ENCODE measurements at places on chromosomes 12 and 14.

GRCh38 chr12:49342914-49343731 is 3.6 kb upstream of the DNAJC22 start:
- peak; percentile 44 for DNase-seq

DNA sequence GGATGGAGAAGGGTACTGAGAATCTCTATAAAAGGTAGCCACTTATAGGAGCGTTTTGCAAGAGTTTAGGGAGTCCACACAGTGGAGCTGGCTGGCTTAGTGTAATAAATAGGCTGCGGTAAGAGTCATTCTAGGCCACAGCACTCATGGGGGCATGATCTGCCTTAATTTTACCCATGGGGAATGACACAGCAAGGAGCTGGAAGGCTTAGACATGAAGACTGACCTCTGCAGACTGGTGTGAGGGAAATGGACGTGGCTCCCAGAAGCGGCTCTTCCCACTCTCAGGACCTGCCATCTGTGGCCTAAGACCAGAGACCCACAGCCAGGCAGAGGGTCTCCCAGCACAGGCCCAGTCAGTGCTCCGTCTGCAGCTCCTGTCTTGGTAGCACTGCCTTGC is 173.3 kb downstream of the PPM1H start:
- no peak for DNase-seq

DNA sequence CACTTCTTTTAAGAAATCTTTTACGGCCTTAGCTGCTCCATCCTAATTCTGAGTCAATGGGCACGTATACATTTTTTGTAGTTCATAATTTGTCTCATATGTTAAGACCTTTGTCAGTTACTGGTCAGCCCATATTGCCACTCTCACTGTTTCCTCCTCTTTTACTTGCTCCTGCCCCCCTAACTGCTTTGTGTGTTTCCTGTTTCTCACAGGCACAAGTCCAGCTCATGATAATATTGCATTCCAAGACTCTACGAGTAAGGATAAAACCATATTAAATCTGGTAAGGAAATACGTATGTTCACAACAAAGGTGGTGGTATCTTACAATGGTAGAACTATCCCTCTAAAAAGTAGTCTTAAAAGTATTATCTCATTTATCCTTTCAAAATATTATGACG is 111.7 kb downstream of the DNAI7 start:
- no peak for DNase-seq

DNA sequence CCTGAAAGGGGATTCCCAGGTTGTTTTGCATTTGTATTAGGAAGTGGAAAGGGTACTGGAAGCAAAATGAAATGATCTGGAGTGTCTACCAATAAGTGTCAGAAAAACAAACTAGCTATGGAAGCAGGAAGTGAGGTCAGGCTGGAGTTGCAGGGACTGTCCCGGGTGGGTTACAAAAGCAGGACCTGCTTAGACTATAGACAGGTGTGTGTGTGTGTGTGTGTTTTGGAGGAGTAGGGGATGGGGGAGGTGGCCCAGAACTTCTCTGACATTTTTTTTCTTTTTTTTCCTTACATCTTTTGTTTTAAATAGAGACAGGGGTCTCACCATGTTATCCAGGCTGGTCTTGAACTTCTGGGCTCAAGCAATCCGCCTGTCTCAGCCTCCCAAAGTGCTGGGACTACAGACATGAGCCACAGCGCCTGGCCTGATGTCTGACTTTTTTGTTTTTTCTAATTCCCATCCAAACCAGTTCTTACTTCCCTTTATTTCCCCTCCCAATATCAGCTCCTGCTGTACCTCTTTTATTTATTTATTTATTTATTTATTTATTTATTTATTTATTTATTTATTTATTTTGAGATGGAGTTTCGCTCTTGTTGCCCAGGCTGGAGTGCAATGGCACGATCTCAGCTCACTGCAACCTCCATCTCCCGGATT is 512 bp upstream of the RND1 start:
- no peak for DNase-seq

GRCh38 chr12:4742416-4742970 is 22.3 kb downstream of the GALNT8 start:
- DNase-seq: no peak

- no peak for DNase-seq
Observed at GRCh38 chr12:15979096-15980092, 68.3 kb downstream of the DERA start.

DNA sequence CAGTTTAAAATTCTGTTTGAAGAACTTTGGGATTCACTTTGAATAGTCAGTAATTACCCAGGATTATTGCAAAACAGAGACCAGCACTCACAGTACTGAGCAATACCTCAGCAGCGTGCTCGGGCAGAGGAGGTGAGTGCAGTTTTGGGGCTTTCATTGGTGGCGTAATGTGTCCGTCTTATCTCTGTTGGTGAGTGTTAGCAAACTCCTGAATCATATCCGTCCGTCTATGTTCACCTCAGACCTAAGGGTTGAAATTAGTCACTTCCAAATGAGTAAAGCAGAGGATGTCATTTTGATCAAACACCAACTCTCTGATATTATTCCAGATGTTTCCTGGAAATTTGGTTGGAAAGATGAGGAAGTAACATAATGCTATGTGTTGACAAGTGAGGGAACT is 82.8 kb downstream of the BORCS5 start:
- peak; percentile 68 for DNase-seq

DNA sequence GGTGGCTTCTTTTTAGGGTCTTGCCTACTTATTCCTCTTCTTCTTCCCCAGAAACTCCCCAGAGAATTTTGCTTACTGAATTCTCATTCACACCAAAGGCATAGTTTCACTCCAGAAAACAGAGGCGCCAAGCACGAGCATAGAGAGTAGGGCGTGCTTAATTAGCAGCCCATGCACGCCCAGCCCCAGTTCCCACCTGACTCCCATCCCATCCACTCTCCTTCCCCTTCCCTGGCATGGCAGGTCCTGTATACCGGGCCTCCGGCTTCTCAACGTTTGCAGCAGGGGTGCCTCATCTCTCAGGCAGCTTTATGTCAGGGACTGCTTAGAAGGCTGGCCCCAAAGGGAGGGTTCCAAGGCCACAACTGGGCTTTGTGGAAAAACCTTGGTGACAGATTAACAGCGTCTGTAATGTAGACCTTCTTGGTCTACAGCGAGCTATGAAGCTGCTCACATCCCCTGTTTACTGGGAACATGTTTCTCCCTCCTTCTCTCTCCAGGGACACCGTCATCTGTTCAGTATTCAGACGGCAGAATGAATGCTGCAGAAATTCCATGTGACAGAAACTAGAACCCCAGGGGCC is 62.7 kb downstream of the ACTN1 start:
- no peak for DNase-seq

DNA sequence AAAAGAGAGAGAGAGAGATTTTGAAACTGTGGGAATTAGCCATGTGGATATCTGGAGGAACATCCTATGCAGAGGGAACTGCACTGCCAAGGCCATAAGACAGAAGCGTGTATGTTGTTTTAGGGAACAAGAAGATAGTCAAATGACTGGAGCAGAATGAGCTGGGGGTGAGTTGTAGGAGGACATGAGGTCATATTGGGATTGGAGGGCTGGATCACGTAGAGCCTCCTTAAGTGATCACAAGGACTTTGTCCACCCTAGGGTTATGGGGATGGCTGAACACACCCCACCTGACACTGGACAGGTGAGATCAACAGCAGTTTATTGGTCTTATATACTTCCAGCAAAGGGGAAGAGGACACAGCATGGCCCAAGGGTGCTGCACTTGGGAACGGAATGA is 8.2 kb upstream of the CGRRF1 start:
- DNase-seq: no peak

DNA sequence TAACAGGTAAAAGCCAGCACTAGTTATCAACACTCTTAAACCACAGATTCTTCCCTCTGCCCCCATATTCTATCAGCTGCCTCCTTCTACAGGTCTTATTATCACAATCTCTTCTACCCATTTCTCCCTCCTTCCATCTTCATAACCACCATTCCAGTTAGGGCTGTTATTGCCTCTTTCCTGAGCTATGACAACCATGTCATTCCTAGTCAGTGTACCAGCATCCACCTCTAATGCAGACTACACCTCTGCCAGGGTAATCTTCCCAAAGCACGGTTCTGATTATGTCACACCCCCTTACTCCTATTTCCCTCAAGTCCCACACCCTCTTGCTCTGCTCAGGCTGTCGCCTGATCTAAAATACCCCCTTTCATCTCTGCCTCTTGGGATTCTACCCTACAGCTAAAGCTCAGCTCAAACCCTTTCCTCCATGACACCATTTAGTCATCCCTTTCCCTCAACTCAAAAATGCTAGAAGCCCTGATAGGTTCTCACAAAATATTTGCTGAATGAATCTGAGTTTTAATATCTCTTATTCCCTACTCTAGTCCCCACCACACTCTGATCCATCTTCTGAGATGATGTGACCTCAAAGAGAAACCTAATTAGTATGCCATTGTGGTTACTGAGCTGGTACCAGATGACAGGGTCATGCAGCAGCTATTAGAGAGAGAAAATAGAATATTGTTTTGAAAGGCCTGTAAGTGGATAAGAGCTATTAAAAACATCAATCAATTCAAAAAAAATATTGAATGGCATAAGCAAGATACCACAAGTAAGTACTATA is 11.7 kb downstream of the RACGAP1 start:
- no peak for DNase-seq

- no peak for DNase-seq
Observed at GRCh38 chr12:127607146-127607725, 659.7 kb upstream of the TMEM132C start.

- DNase-seq: no peak
Observed at GRCh38 chr12:89695830-89696229, 12.8 kb downstream of the ATP2B1 start.

- DNase-seq: no peak
Observed at GRCh38 chr12:104469066-104469465, 12.3 kb downstream of the CHST11 start.

DNA sequence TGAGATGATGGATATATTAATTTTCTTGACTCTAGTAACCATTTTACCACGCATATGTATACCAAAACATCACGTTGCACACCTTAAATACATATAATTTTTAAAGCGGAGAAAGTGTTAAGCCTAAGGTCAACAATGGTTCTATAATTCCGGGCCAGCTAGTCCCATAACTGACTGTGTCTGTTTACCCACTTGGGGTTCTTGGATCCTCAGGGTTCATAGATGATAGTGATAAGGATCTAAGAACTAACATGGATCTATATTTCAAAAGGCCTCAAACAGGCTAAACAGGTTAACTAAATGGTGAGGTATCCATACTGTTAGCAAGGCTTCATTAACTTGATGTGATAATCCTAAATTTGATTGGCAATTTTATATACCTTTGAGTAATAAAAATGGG is 9.8 kb downstream of the SLC38A1 start:
- DNase-seq: no peak

- DNase-seq: no peak
Observed at GRCh38 chr12:73221836-73222235, 949.7 kb downstream of the TRHDE start.

GRCh38 chr12:6312529-6313325 is 2.2 kb downstream of the PLEKHG6 start:
- no peak for DNase-seq

DNA sequence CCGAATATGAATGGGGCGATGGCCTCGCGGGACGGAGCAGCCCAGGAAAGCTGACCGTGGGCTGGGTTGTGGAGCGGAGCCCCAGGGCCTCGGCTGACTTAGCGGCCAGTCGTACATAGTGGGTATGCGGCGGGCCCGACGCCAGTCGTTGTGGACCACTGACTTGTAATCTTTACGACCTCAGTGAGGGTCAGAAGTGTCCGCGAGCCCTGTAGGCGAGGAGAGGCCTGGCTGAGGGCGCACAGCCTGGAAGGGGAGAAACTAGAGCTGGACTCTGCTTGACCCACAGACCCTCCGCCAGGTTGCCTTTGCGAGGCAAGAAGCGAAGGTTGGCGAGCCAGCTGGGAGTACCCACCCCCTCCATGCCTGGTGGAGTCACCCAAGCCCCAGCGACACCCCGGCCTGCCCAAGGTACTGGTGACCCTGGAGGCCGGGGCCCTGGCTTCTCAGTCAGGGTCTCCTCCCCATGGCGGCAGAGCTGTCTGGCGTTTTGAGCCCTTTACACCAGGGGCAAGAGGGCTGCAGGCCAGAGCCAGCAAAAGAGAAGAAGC is 15.6 kb upstream of the DYNC1H1 start:
- DNase-seq: no peak

DNA sequence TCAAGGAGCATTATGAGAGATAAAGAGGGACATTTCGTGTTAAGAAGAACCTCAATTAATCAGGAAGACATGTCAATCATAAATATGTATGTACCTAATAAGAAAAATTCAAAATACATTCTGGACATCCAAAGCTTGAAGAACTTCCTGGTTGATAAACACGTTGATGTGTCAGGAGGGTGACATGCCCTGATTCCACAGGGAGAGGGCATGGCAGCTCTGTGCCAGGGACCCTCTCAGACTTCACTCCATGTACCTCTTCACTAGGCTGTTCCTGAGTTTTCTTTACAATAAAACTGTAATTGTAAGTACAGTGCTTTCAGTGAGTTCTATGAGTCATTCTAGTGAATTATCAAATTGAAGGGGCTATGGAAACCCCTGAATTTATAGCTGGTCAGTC is 163.5 kb downstream of the CFAP54 start:
- DNase-seq: no peak

- DNase-seq: no peak
Observed at GRCh38 chr12:28884904-28885679, 264.0 kb upstream of the FAR2 start.

- DNase-seq: no peak
Observed at GRCh38 chr14:39592116-39592789, 160.0 kb upstream of the FBXO33 start.

DNA sequence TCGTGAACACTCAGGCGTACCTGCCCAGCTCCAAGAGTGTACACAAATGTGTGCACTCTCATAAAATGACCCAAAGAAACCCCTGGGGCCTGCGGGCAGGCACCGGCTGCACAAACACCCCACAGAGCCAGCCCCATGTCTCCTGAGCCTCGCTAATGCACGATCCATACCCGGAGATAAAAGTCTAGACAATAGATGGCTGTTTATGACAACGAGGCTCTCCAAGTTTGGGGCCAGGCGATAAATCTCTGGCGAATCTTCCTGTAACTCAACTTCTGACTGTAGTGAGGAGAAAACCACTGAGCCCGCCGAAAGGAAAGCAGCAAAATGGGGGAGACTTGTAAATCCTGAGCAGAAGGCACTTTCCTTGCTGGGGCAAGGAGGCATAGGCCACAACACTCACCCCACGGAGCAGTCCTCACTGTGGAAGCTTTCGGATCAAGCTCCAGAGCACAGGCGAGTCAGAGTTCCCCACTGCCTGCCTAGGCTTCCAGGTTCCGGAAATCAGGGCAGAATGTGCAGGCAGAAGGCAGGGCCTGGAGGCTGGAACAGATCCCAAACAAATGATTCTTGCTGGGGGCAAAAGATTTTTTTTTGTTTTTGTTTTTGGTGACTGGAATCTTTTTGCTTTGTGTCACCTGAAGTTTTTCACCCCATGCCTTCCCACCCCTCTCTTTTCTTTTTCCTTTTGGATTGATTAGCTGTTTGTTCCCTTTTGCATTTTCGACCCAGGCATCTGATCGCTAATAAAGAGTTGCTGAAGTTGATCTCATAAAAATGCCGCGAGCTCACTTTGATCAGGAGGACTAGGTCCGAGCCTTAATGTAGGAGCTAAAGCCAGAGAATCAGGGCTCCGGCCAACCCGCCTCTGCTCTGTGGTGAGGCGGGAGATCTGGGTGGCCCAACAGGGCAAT is 4.5 kb upstream of the HOXC11 start:
- DNase-seq: no peak

GRCh38 chr14:52254086-52254485 is 13.4 kb upstream of the PTGDR start:
- DNase-seq: no peak

Data from CD4-positive, alpha-beta T cell treated with Interleukin-6 for 4 hours (primary cell).